ENCODE measurements at places on chromosomes 5 and 9. TPM values are rescaled to one million over a fixed set of nuclear protein-coding genes. Genes with fewer than 3 reads are reported as not detected.

DNA sequence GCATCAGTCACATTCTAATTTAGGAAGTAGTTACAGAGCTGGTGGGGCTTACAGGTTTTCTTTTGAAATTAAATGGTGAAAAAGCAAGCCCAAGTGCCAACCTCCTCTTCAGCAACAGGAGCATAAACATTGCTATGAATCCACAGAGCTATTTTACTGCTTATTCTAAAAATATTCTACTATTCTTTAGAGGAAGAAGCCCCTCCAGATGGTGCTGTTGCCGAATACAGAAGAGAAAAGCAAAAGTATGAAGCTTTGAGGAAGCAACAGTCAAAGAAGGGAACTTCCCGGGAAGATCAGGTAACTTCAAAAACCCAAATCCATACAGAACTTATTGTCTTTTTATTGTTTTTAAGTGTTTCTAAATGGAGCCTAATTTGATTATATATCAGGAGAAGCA lies 202.8 kb downstream of the CWC27 start:
- DNase-seq, result no peak

- no peak for DNase-seq
Measured at GRCh38 chr5:178675922-178676321, 49.1 kb upstream of the CLK4 start.

- DNase-seq, result peak; percentile 82
Measured at GRCh38 chr5:76953551-76954382, 922 bp downstream of the CRHBP start.

DNA sequence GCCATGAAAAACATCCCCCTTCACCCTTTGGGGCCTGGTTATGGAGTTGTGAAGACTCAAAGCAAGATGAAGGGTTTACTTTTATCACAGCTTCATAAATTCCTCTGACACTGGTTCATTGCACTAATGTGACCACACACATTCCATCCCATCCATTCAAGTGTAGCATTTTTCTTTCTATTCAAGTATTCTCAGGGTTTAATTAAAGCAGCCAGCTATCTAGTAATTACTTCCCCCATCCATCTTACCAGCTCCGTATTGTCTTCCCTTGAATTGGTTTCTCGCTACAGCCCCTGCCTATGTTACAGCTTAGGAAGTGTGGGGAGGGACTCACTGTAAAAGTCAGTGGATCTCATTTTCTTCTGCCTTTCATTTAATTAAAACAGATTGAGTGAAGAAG lies 387.0 kb upstream of the RFX3 start:
- DNase-seq, result no peak

DNA sequence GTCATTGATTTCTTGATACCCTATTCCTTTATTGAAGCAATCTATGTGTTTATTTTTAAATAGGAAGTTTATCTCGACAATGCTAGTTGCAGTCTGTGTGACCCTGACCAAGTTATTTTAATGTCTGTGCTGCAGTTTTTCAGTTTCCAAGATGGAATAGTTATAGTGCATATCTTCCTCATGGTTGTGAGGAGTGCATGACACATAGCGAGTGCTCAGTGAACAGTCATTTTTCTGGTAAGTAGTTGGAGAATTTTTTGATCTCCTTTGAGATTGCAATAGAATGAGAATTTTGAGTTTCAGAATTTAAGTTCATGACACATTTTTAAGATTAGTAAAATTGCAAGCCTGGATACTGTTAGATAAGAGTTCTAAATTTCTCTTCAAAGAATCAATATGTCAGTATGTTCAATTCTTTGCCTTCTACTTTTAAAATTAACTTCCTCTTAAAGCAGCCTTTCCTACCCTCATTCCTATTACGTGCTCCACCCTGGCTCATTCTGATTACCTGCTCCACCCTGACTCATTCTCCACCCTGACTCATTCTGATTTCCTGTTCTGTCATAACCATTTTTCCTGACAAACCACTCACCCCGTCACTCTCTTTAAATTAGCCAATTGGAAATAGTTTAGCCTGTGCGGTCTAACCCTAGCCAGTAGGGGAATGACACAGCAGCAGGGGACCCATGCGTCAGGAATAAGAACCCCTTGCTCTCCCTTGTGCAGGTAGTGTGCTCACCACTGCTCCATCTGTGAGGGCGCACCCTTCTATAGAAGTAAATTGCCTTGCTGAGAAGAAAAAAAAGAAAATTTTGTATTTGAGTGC lies 30.7 kb downstream of the SPIN1 start:
- DNase-seq, result no peak

GRCh38 chr5:177557796-177558195 lies 3.4 kb upstream of the FAM193B start:
- DNase-seq, result no peak

- DNase-seq, result no peak
Measured at GRCh38 chr5:130400091-130400490, 495.8 kb downstream of the CHSY3 start.

CMYA5 gene
- 3.5 TPM for total RNA-seq

FAM78A gene
- total RNA-seq, result 4.1 TPM

NSG2 gene
- not detected for total RNA-seq

All from posterior vena cava (tissue), 2 donors.